ENCODE measurements at places on chromosomes 5 and 9.

DNA sequence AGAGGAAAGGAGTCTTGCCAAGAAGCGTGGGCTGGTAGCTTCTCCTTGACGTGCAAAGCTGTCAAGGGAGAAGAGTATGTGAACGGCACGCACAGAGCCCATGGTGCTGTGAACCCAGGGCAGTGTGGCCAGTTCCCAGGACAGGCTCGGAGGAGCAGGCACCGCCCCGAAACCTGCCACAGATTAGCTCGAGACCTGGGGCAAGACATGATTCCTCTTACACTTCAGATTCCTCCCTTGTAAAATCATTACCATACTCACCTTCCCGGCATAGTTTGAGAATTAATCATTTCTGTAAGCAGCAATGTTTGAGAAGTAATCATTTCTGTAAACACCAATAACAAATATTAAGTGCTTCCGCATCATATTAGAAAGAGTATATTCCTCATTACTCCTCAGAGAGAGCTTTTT, 19.9 kb downstream of the GOLM1 start:
- H3K27me3 ChIP-seq, result no peaks in the 10 kb centered on the region
- no peak overlapping the region for H3K27ac ChIP-seq
- no peak for DNase-seq
- no peaks in the 10 kb centered on the region for H3K4me1 ChIP-seq
- no peaks in the 10 kb centered on the region for H3K36me3 ChIP-seq

DNA sequence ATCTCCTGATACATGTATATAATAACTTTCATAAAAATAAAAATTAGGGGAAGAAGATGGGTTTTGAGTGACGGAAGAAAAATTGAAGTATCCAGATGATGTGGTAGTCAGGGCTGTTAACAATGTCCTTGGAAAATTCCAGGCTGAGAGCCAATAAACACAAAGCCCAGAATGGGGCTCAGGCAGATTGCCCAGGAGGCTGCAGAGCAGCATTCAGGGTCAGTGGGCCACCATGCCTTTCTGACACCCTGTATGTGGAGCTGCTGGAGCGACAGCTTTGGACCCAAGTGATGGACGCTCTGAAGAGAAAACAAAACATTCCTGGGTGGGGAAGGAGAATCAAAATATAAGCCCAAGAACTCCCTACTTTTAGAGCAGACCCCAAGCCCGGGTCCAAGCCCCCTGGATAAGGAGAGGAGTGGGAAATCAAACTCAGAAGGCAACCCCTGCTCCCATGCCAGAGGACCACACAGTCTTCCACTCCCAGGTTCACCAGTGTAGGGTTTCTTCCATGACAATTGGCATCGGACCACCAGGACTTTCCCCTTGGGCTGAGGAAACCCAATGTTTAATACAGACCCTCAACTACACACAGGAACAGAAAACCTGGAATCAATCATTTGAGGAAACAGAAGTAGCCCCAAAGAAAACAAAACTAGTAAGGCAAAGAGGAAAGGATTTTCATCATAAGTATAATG, 45.7 kb upstream of the SPATA31C2 start:
- H3K27me3 ChIP-seq, result no peaks in the 10 kb centered on the region
- H3K36me3 ChIP-seq, result no peaks in the 10 kb centered on the region
- no peak overlapping the region for H3K4me3 ChIP-seq
- H3K4me1 ChIP-seq, result peaks cover 22% of the 10 kb centered on the region
- no peak overlapping the region for H3K27ac ChIP-seq

- H3K27me3 ChIP-seq, result no peaks in the 10 kb centered on the region
- no peak for DNase-seq
- H3K4me3 ChIP-seq, result no peak overlapping the region
- H3K27ac ChIP-seq, result no peak overlapping the region
- peaks cover 22% of the 10 kb centered on the region for H3K36me3 ChIP-seq
Measured at GRCh38 chr9:127832248-127832647, 22.2 kb downstream of the ENG start.

DNA sequence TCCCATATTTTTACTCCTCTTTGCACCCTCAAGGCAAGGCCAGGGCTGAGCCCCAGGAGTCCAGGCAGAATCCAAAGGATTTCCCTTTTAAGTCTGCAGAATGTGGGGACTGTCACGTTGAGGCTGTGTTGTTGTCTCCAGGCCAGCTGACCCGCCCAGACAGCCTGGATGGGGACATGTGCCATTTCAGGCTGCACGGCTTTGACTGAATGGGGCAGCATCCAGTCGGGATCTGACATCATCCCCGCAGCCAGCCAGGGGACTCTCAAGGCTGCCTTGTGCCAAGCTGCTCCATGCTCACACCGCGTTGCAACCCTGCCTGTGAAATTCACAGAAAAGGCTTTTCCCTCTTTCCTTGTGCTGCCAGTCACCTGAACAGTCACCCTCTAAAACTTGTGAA, 2.2 kb upstream of the ZNF366 start:
- H3K27me3 ChIP-seq, result no peaks in the 10 kb centered on the region
- no peak for DNase-seq
- H3K36me3 ChIP-seq, result no peaks in the 10 kb centered on the region

DNA sequence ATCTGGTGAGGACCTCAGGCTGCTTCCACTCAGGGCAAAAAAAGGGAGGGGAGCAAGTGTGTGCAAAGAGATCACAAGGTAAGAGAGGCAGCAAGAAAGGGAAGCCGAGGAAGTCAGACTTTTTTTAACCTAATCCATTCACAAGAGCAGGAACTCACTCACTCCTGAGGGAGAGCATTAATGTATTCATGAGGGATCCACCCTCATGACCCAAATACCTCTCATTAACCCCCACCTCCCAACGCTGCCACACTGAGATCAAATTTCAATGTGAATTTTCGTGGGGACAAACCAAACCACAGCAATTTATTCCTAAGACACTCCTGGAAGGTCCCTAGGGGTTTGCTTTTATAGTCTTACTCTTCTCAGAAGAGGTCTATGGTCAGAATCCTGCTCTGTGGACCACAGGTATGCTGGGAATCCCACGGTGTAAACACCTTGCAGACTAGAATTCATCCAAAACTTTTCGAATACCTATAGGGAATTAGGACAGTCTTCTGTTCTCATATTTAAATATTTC, 108.7 kb downstream of the HSD17B3 start:
- H3K27ac ChIP-seq, result no peak overlapping the region
- no peaks in the 10 kb centered on the region for H3K27me3 ChIP-seq
- no peak overlapping the region for H3K4me3 ChIP-seq
- no peaks in the 10 kb centered on the region for H3K36me3 ChIP-seq

DNA sequence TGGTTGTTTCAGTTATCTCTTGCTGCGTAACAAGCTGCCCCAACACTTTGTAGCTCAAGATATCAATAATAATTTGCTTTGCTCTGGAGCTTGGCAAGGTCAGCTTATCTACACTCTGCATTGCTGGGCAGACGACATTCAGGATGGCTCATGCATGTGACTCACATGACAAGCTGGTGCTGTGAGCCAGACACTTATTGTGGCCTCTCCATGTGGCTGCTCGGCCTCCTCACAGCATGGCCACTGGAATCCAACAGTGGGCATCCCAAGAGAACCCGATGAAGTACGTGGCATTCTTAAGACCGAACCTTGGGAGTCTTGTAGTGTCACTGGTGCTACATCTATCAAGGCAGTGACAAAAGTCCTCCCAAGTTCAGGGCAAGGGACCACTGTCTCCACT, 94.2 kb upstream of the MVB12B start:
- peaks cover 6% of the 10 kb centered on the region for H3K27me3 ChIP-seq
- H3K4me1 ChIP-seq, result no peaks in the 10 kb centered on the region
- no peak overlapping the region for H3K4me3 ChIP-seq

- H3K36me3 ChIP-seq, result no peaks in the 10 kb centered on the region
- no peaks in the 10 kb centered on the region for H3K27me3 ChIP-seq
- H3K27ac ChIP-seq, result no peak overlapping the region
- no peak for DNase-seq
- H3K4me3 ChIP-seq, result no peak overlapping the region
- no peaks in the 10 kb centered on the region for H3K4me1 ChIP-seq
Measured at GRCh38 chr5:1946122-1946677, 63.5 kb upstream of the IRX4 start.

GRCh38 chr5:83509540-83509939, 38.0 kb downstream of the VCAN start:
- peaks cover 19% of the 10 kb centered on the region for H3K4me1 ChIP-seq
- no peak overlapping the region for H3K4me3 ChIP-seq
- H3K27me3 ChIP-seq, result no peaks in the 10 kb centered on the region
- DNase-seq, result no peak

GRCh38 chr5:68898951-68899471, 194.8 kb upstream of the SLC30A5 start:
- no peaks in the 10 kb centered on the region for H3K36me3 ChIP-seq
- H3K27me3 ChIP-seq, result no peaks in the 10 kb centered on the region
- DNase-seq, result peak; percentile 65
- peaks cover 12% of the 10 kb centered on the region for H3K4me1 ChIP-seq

GRCh38 chr5:179906294-179906794, 1.4 kb downstream of the TBC1D9B start:
- peaks cover 58% of the 10 kb centered on the region for H3K36me3 ChIP-seq
- peak overlapping the region; percentile 88 for H3K4me3 ChIP-seq
- H3K4me1 ChIP-seq, result peaks cover 16% of the 10 kb centered on the region

Measured in SJSA1 (cell line).